ENCODE measurements at places on chromosomes 4 and X.
A peak's percentile ranks its signal among the peaks of the same experiment; 100 is the strongest.

GRCh38 chr4:90419124-90419711 lies 292.0 kb downstream of the CCSER1 start:
- peak; percentile 76 for DNase-seq

DNA sequence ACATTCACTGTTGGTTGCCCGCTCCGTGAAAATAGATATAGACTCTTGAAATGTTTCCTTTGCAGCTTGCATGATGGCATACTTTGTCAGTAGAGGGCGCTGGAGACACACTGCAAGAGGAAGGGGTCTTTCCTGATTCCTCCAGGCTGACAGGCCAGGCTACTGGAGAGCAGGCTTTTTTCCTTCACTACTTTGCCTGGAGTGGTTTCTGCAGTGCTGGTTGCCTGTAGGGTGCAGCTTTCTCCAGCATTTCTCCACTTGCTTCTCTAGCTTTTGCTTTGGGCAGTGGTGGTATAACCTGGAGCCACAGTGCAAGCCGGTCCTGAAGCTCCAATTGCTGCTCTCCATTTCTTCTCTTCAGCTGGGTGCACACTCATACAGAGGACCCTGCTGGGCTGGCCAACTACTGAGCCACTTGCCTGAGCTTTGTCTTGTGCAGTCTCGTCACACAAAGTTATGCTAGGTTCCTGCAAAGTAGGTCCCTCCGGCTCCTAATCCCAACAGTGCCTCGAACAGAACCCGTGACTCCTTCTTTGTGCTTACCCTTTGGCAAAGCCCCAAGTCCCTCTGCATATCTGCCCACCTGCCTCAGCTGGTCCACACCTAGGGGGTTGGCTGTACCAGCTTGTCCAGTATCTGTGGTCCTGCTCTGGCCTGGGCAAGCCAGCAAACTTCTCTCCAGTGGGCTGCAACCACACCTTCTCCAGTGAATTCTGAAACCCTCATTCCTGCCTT lies 46.3 kb downstream of the RASSF6 start:
- peak; percentile 94 for DNase-seq

DNA sequence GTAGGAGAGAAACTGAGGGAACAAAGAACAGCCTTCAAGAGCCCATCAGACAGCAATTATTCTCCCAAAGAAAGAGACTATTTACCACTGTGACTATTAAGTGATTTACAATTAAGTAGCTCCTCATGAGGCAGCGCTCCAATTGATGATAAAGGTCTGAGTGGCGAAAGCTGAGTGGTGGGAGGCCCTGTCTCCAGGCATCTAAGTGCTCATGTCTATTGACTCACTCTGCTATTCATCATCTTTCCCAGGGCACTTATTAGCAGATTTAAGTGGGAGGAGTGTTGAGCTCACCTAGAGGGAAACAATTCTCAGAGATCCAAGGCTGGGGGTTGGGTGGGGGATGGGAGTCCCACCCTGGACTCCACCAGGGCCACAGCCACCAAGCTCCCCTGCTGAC lies 23.3 kb downstream of the AMER1 start:
- no peak for DNase-seq

GRCh38 chr4:109590905-109591304 lies 30.9 kb downstream of the MCUB start:
- no peak for DNase-seq

DNA sequence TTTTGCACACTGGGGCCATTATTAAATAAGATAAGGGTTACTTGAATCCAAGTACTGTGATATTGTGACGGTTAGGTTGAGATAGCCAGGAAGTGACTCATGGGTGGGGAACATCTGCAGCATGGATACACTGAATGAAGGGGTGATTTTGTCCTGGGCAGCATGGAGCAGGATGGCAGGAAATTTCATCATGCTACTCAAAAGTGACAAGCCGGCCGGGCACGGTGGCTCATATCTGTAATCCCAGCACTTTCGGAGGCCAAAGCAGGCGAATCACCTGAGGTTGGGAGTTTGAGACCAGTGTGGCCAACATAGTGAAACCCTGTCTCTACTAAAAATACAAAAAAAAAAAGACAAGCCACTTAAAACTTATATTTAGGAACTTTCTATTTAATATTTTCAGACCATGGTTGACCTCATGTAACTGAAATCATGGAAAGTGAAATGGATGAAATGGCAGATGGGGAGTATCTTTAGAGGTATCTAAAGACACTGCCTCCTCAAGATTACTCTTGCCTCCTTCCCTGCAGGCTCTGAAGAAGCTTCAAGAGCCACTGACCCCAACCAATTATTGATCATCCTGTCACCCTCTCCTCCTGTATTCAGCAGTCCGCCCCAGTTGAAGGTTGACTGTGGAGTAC lies 3.9 kb upstream of the TRIM60 start:
- no peak for DNase-seq

DNA sequence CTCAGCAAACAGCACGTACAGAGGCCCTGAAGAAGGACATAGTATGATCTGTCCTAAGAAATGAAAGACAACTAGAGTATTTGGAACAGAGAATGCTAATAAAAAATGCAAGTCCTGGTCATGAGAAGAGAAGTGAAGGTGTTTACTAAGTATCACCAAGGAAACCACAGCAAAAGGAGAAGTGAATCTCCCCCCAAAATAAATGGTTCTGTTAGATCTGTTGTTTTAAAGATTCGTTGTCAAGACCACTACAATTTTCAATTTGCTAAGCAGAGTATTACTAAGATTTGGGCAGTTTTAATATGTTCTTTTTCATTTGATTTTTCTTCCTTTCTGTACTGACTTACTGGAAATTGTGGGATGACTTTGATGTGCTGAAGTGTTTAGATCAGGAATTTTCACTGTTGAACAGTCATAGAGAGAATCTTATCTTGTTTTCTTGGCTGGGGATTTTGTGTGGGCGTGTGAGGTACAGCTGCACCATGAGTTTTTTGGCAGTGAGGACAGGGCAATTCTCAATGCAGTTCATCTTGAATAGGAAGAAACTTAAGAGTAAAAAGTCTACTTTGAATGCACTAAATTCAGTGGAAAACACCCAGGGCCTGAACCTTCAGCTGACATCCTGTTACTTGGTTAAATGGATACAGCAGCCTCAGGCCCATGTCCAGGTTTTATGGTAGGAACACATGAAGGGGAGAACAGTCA lies 132.2 kb downstream of the STIM2 start:
- no peak for DNase-seq

DNA sequence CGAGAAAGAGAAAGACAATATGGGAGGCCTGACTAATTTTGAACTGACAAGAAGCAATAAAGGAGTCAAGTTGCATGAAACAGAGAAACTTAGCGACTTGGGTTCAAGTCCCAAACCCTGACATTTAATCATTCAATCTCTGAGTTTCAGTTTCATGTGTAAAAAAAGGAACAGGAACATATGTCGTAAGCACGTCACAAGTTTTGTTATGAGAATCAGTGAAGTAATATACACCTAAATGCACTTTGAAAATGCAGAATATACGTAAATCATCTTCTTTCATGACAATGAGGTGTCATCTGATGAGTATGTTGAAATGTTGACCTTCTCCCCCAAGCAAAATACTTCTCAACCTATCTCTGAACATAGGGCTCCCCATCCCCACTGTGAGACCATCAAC lies 10.4 kb downstream of the ACOT9 start:
- no peak for DNase-seq

GRCh38 chr4:2273221-2273620 lies 11.3 kb upstream of the MXD4 start:
- DNase-seq: no peak

- no peak for DNase-seq
Observed at GRCh38 chrX:106952988-106953387, 32.8 kb downstream of the CLDN2 start.

DNA sequence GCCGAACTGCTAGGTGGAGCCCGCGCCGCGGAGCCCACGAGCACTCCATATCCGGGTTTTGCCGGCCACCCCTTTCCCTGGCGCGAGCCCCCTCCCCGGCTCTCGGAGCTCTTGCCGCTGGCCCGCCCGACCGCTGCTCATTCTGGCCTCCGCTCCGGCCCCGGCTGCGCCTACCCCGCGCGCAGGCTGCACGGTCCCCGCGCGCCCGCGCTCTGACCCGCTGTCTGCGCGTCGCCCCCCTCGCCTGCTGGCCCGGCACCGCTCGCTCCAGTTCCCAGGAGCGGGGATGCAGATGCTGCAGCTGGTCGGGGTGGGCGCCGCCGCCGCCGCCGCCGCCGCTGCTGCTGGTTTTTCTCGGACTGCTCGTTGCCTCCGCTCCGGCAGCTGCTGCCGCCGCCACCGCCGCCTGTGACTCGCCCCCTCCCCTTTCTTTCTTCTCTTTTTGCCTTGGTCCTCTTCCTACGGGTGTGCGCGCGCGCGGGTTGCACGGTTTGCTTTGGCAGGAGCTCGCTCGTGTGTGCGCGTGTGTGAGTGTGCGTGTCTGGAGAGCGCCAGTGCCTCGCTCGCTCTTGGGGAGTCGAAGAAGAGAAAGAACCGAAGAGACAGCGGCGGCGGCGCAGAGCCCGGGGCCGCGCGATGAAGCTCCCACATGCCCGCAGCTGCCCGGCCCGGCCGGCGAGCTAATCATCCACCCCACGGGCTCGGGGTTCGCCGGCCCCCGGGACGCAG lies at the start of gene ADGRL3:
Gene ADGRL3, plus strand, starts transcription at position 140 of the 729 bp plus-strand sequence.
- peak; percentile 78 for DNase-seq

GRCh38 chr4:168200685-168201084 lies 108.3 kb downstream of the ANXA10 start:
- no peak for DNase-seq

- DNase-seq: no peak
Observed at GRCh38 chr4:158016511-158016910, 156.3 kb downstream of the GASK1B start.

DNA sequence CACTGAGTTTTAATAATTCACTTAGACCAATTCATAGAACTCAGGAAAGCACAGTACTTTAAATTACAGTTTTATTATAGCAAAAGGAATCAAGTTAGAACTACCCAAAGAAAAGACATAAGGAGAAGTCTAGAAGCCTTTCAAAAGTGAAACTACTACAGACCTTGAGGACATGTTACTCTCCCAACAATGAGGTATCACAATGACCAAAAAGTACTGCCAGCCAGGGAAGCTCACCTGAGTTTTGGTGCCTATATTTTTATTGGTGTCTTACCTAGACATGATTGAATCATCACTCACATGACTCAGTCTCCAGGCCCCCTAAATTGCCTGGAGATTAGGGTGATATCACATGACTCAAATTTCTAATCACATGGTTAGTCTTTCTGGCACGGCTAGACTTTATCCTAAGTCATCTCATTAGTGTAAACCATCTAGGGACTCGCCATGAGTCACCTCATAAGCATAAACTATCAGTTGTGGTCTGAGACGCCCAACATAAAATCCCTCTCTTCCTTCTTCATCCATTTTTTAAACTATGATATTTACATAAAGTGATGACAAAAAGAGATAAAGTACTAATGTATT lies 372.3 kb downstream of the TMA16 start:
- DNase-seq: no peak

DNA sequence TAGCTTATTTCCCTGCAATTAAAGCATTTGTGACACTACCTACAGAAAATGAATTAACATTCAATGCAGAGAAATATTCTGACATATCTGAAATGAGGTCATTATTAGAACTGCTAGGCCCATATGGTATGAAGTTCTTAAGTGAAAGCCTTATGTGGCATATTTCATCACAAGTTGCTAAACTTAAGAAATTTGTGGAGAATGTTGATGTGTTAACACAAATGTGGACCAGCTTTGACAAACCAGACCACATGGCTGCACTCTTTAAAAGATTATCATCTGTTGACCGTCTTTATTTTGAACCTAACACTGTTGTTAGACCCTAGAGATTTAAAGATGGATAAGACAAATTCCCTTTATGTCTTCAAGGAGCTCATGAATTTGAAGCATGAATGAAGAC lies 1024.1 kb downstream of the RPA4 start:
- DNase-seq: no peak

- DNase-seq: no peak
Observed at GRCh38 chr4:48831532-48832030, 693 bp downstream of the OCIAD1 start.

DNA sequence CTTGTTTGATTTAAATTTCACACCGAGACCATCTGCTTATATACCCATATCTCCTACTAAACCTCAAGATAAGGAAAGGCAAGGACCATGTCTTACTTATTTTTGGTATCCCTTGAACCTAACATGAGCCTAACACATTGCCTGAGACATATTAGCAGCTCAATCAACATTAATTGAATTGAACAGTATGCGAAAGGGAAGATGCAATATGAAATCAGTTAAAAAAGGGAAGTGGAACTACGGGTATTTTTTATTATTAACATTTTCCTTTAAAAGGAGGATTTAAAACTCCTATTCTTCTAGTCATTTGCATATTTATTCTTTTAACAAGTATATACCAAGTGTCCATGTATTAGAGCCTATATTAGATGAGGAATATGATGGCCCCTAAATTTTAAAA lies 197.0 kb downstream of the CAMK2D start:
- no peak for DNase-seq

- no peak for DNase-seq
Observed at GRCh38 chr4:10366628-10367027, 90.6 kb downstream of the ZNF518B start.

DNA sequence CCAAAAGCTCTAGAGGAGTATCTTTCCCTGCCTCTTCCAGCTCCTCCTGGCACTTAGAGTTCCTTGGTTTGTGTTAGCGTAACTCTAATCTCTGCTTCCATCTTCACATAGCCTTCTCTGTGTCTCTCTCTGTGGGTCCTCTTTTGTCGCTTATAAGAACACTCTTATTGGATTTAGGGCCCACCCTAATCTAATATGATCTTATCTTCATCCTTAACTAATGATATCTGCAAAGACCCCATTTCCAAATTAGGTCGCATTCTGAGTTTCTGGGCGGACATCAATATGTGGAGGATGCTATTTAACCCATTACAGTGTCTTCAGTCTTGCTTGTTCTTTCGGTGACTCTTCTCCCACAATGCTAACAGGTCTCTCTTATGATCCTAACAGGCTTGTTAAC lies 72.3 kb downstream of the CC2D2A start:
- no peak for DNase-seq

GRCh38 chrX:123311486-123311885 lies 127.4 kb downstream of the GRIA3 start:
- no peak for DNase-seq

DNA sequence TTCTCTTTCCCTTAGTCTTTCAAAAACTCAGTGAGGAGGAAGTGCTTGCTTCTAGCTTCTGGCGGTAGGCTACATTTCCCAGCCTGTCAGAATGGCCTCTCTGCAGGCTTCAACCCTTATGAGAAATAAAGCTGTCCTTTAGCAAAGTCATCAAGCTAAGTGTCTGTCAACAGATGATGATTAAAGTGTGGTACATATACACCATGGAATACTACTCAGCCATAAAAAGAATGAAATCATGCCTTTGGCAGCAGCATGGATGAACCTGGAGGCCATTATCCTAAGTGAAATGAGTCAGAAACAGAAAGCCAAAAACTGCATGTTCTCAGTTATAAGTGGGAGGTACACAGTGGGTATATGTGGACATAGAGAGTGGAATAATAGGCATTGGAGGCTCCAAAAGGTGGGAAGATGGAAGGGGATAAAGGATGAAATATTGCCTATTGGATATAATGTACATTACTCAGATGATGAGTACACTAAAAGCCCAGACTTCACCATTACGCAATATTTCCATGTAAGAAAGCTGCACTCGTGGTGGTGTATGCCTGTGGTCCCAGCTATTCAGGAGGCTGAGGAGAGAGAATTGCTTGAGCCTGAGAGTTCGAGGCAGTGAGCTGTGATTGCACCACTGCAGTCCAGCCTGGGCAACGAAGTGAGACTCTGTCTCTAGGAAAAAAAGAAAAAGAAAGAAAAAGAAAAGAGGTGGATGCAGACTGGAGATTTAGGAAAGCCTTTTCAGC lies 7.9 kb downstream of the TRIM2 start:
- no peak for DNase-seq

- no peak for DNase-seq
Observed at GRCh38 chr4:35252866-35253265, 991.4 kb downstream of the ARAP2 start.

All from NCI-H1417 (cell line).